SK-MEL-5 (cell line): ENCODE measurements at places on chromosomes 16 and 17.

- no peak for DNase-seq
Measured at GRCh38 chr17:31428512-31428911, 37.0 kb downstream of the RAB11FIP4 start.

DNA sequence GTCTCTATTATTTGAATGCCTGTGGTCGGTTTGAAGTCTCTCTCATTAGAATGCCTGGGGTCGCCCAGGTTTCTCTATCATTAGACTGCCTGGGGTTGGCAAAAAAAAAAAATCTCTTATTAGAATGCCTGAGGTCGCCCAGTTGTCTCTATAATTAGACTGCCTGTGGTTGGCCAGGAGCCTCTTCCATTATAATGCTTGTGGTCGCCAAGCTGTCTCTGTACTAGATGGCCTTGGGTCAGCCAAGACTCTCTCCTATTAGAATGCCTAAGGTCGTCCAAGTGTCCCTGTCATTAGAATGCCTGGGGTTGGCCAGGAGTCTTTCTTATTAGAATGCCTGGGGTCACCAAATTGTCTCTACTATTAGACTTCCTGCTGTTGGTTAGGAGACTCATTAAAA, 2228.4 kb downstream of the TP53TG3F start:
- DNase-seq = no peak

DNA sequence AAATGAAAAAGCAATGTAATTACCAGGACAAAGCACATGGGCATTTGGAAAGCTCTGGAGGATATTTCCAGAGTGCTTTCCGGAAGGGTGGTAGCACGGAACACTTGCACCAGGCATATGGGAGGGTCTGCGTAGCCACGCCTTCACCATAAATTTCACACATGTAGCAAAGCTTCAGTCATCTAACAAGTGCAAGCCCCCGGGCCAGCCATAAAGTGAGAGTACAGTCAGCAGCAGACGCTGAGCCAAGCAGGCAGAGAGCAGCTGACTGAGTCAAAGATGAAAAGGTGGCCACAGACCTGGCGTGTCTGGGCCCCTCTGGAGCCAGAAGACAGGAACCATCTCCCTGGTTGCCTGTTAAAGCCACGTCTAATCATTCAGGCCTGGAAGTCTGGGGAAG, 130.6 kb downstream of the SEC14L1 start:
- DNase-seq = no peak

GRCh38 chr16:1066584-1067172, 5.9 kb upstream of the SSTR5 start:
- no peak for DNase-seq

GRCh38 chr17:74512624-74513091, 18.6 kb downstream of the CD300LB start:
- DNase-seq = no peak

GRCh38 chr17:10610884-10611283, 46.2 kb downstream of the MYH3 start:
- DNase-seq = no peak

DNA sequence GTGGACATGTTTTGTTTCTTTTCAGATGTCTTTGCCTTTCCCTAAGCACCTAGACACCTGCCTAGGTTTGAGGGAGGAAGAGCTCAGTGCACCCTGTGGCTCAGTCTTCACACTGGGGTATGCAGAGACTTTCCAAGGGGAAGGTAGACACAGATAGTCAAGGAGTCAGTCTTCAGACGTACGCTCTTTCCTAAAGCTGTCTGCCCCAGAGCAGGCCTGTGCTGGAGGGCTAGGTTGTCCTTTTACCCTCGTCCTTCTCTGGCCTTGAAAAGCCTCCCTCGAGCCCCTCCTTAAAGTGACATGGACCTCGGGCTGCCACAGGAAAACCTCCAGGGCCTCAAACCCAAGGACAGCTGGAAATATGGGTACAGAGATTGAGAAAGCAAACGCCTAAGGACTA, 103.7 kb downstream of the AATF start:
- DNase-seq = no peak

- DNase-seq = no peak
Measured at GRCh38 chr17:78226759-78227454, 4.5 kb upstream of the TMEM235 start.

DNA sequence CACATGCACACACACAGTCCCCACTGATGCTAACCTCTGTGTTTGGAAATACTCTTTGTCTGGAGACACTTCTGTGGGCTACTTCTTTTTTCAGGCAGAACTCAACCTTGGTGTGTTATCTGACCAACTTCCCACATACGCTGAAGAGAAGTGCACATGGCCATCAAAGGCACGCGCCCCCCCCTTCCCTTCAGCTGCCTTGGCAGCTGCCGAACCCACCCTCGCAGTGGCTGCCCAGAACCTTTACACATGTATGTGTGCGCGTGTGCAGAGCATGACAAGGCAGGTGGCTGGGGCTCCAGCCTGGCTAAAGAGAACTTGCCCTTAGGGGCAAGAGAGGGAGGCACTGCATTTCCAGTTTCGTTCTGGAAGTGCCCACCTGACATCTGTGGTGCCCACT, 3.9 kb downstream of the RAPGEFL1 start:
- DNase-seq = no peak

DNA sequence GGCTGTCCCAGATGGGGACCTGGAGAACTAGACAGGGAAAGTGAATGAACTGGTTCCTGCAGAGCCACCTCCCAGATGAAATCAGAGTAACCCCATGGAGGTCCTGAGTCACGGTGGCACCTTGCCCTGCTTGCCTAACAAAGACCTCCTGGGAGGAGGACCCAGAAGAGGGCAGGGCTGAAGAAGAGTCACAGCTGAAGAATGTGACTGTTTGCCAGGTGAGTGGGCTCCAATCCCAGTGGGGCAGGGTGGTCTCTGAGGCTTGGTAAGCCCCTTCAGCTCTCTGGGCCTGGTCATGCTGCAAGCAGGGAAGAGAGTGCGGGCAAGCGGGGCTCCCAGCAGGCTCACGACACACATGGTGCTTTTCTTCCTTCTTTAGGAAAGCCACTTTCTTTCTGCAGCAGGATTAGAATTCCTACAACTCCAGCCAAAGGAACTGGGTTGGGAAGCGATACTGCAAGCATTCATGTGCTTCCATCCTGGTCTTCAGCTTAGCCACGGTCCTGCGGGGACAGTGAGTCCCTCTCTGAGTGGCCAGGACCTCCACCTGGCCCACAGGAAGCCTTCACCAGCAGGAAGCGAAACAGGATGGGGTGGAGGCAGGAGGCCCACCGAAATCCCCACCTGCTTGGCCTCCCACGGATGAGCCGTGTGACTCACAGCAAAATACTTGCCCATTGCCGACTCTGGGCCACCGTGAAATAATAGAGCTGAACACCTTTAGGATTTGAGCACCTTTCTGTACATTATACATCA, 4.3 kb downstream of the C16orf74 start:
- no peak for DNase-seq

- no peak for DNase-seq
Measured at GRCh38 chr17:2684549-2684948, 27.0 kb downstream of the CLUH start.
